ENCODE measurements at places on chromosomes 2 and 18.

DNA sequence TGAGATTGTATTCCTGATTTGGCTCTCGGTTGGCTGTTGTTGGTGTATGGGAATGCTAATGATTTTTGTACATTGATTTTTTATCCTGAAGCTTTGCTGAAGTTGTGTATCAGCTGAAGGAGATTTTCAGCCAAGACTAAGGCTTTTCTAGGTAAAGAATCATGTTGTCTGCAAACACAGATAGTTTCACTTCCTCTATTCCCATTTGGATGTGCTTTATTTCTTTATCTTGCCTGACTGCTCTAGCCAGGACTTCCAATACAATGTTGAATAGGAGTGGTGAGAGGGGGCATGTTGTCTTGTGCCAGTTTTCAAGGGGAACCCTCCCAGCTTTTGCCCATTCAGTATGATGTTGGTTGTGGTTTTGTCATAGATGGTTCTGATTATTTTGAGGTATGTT, 90.4 kb downstream of the CYP26B1 start:
- no peak for DNase-seq

DNA sequence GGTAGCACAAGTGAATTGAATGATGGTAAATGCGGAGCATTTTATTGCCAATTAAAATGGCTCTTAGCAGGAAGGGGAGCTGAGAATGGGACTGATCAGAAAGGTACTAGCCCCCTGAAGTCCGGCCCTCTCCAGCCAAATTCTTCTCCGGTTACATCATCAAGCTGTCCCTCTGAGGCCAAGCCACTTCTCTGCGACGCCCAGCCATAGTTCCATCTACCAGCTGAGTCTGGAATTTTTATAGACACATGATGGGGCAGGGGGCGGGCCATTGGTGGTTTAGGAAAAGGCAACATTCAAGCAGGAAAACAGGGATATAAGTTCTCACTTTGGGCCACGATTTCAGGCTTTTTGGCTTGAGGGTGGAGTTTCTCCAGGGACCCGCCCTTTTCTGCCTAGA, 22.7 kb downstream of the RPRM start:
- DNase-seq, result no peak

DNA sequence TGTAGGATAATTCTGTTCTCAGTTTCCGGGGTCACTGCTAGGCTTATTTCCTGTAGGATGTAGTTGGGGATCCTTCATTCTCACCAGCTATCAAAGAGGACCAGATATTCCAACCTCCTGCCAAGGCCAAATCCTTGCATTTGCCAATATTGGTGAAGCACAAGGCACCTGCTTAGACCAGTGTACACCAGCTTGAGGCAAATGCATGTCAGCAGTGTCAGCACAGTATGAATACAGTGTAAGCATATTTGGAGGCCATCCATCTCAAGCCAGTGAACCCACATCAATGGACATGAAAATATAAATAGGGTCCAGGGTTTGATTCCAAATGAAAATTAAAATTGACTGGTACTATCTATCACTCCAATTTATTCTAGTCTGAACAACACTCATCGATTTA, 88.0 kb upstream of the MAPRE2 start:
- no peak for DNase-seq

DNA sequence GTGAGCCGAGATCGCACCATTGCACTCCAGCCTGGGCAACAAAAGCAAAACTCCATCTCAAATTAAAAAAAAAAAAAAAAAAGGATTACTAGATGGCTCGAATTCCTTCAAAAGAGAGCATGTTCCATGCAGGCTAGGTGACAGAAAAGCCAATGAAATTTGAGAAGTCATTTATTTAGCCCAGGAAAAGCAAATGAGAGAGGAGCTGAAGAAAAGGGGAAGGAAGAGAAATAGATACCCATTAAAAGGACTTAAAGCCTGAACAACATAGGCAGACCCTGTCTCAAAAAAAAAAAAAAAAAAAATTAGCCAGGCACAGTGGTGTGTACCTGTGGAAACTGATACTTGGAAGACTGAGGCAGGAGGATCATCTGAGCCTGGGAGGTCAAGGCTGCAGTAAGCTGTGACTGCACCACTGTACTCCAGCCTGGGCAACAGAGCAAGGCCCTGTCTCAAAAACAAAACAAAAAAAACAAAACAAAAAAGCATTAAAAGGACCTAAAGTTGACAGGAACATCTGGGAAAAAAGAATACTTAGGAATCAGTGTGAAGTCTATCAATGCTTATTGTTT, 11.1 kb downstream of the SEPTIN10 start:
- no peak for DNase-seq

- no peak for DNase-seq
Observed at GRCh38 chr2:145088756-145089155, 568.8 kb upstream of the ZEB2 start.

DNA sequence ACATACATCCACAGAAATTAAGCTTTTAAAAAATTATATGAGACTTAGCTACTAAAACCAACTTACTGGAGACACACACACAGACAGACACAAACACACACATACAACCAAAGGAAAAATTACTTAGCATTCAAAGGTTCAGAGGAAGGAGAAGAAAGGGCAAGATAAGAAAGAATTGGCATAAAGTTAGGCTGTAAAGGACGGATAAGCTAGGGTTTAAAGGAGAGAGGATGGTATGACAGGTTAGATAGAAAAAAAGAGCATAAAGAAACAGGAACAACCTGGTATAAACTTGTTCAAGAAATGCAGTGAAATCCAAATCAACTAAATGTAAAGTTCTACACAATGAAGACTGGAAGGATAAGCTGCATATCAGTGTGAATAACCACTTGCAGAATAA, 73.4 kb downstream of the SLC66A3 start:
- no peak for DNase-seq

- DNase-seq, result no peak
Observed at GRCh38 chr2:88709181-88709631, 17.7 kb downstream of the RPIA start.

DNA sequence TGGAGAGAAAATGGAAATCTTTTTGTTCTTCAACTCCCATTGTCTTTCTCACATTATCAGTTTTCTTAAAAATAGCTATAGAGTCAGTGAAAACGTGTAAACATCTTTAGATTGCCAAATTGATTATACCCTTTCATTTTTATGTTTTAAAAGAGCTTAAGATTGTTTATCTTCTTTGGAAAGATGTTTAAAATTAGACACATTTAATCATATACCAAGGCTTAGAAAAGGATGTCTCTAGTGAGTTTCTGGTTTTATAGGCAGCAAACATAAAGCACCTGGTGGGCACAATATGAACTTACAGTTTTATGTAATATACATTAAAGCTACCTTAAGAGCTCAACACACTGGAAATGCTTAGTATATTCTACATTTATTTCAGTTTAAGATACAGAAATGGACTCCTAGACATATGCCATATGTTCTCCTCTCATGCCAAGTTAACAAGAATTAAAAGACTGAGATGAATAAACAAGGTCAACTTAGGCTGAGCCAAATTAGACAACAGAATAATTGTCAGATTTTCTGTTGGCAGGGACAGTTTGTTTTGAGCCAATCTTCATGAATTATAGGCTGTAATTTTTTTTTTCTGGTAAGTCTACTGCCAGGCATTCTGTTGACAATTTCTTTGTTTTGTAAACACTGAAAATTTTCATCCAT, 112.7 kb downstream of the OTX1 start:
- no peak for DNase-seq

GRCh38 chr18:63083555-63083954, 236.0 kb downstream of the BCL2 start:
- no peak for DNase-seq

DNA sequence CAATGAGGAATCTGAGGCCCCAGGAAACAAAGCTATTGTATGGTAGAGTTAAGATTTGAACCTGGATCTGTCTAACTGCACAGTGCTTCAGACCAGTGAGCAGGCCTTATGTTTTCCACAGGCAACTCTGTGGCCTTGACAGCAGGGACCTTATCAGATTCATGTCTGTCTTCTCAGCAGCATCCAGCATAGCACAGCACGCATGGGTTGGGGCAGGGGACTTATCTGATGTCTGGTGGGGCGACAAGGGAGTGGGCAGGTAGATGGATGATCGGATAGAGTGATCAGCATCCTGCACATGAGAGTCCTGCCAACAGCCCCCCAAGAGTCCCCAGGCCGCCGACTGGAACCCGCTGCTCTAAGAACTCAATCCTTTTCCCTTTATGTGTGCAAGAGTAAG, 28.7 kb upstream of the KCNF1 start:
- DNase-seq, result no peak

GRCh38 chr2:102619414-102620319, at the start of gene SLC9A2:
Gene SLC9A2, plus strand, starts transcription at chr2:102619553. Its CDS starts 296 bp downstream, at chr2:102619849.
- DNase-seq, result no peak

DNA sequence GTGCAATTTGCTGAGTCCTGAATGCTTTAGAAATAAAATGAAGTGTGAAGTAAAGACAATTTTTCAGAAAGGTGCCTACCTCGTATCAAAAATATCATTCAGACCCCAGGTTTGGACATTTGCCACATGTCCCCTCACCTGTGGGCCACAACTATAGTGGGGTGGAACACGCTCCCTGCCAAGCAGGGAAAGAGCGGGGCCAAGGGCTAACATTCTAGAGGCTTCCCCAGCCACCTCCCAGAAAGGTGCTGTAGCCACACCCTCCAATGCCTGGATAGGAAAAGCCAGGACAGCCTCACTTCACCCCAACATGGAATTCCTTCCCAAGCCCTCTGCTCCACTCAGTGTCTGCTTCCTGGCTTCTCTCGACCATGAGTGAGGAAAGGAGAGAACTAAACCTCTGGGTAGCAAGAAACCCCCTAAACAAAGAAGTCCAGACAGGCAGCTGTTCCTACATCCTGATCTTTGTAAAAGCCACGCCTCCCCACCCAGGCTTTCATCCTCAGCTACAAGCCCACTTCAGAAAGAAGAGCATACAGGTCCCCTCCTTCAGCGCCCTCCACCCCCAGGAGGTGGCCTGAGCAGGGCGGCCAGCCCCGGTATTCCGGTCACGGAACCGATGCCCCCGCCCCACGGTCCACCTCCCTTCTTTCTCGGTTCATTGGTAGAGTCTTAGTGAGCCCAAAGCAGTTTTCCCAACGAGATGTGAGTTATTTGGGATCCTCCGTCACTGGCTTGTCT, 2.1 kb downstream of the COL6A3 start:
- no peak for DNase-seq

DNA sequence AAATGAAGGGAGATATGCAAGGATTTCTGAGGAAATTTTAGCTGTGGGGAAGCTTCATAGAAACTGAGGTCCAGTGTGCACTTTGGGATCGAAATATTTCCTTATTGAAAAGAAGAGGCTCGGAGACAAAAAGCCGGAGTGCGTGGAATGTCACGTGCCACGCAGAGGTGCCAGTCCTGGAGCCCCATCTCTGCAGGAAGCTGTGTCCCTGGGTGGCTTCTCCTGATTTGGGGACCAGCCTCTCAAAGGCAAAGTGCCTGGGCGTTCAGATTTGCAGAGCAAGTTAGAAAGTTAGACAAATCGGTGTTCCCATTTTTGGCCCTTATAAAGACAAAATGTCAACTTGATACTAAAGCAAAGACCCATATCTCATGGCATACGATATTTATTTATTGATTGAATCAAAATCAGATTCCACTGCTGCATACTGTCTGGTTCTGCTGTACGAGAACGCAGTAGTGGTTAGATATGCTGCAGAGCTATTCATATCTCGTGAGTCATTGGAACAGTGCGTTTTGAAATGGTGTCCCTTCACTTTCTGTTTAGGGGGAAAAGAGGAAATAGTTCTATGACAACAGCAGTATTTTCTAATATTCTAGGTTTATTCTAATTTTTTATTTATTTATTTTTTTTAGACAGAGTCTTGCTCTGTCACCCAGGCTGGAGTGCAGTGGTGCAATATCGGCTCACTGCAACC, 9.1 kb upstream of the ATG16L1 start:
- DNase-seq, result no peak

DNA sequence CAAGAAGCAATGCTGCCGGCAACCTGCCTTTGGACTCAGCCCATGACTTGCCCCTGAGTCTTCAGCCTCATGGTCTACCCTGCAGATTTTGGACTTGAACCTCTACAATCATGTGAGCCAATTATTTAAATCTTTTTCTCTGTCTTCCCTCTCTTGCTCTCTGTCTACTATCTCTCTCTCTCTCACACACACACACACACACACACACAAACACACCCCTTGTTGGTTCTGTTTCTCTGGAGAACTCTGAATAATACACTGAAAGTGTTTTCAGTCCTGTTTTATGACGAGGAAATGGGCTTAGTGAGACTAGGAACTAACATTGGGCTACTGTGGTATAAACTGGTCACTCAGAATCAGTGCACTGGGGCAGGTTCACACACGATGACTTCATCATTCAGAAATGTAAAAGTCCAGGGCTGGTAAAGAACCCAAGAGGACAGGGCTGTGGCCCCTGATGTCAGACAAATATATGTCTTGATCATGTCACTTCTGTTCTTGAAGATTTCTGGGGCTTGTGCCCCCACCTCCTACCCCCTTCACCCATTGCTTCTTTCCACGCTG, 266.1 kb upstream of the SIX2 start:
- DNase-seq, result no peak

DNA sequence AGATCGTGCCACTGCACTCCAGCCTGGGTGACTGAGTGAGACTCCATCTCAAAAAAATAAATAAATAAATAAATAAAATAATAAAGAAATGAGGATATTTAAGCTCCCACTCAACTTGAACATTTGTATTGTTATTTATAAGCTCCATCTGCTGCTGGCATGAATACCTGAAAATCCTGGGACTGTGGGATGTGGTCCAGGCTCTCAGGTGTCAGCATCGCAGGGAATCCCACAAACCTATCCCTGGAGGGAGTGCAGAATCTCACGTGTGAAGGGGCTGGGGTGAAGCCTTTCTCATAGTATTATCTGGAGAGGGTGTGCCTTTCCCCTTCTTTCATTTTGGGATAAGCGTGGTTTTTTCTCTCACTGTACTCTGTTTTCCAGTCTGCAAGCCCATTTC, 47.4 kb upstream of the POLE4 start:
- no peak for DNase-seq

- no peak for DNase-seq
Observed at GRCh38 chr2:23322567-23323197, 62.3 kb upstream of the KLHL29 start.

Measured in activated CD4-positive, alpha-beta T cell treated with anti-CD3 and anti-CD28 coated beads for 24 hours (primary cell).